HCT116 (cell line): ENCODE measurements at places on chromosomes 2 and 18.

- DNase-seq = no peak
Measured at GRCh38 chr2:9207641-9208311, 1.2 kb downstream of the ASAP2 start.

DNA sequence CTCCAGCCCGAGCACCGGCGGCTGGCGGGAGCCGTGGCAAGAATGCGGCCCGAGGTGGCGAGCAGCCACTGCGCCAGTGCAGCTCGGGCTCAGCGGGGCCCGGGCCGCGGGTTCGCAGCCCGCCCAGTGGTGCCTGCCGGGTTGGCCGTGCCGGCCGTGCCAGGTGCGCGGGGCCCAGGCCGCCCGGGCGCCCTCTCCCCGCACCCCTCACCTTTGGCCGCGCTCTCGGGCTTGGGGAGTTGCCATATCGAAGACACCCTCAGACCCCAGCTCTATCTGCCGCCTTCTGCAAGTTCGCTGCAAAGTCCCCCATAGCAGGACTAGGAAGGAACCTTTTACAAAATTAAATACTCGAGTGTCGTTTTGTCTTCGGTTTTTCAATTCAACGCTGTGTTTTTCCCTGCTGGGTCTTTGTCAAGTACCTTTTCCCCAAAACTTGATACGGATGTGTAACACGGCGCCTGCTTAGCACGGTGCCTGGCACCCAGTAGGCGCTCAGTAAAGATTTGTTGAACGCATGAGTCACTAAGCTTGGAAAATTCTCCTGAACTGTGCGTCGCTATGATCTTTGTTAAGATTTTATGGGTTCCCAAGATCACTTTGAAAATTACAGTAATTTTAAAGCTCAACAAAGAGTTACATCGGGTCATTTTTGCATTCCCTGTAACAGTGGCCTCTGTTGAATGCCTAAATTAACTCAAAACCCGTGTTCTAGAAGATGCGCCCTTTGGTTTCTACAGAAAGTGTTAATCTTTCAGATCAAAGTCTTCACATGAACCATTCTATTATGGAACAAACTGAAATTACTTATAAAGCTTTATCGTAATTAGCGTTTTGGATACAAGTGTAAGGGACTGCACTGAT lies 750 bp downstream of the STRADB start:
- DNase-seq = no peak

DNA sequence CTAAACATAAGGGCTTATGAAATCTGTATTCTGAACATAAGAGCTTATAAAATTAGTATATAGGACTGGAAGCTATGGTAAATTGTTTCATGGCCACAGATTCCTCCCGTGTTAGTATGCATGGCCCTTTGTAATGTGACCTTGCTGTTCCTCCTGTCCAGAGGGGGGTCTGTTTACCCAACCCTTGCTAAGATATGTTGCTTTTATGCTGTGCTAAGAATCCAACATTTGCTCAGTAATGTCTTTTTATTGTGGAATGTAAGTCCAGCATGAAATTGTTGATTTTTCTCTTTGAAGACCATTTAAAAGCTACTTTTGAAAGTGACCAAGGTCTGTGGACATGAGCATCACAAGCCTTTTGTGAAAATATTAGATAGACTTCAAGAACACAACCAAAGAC lies 485.4 kb downstream of the PARD3B start:
- no peak for DNase-seq

GRCh38 chr2:237661799-237662328 lies 34.5 kb downstream of the LRRFIP1 start:
- no peak for DNase-seq

DNA sequence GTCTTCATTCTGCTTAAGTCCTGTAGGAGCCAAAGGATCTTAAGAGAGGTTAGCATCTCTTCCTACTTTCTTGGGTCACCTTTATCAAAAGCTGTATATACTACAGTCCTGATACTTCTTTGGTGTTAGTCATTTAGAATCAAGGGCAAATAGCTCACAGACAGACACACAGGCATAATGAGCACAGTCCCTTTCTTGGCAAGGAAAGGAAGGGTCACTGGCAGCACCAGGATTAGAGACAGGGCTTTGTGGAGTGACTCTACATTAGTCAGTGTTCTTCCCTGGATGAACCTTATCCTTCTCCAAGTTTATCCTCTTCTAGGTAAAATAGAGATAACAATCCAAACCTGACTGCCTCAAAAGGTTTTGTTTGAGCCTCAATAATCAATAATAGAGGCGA lies 40.0 kb upstream of the NCKAP5 start:
- DNase-seq = no peak

DNA sequence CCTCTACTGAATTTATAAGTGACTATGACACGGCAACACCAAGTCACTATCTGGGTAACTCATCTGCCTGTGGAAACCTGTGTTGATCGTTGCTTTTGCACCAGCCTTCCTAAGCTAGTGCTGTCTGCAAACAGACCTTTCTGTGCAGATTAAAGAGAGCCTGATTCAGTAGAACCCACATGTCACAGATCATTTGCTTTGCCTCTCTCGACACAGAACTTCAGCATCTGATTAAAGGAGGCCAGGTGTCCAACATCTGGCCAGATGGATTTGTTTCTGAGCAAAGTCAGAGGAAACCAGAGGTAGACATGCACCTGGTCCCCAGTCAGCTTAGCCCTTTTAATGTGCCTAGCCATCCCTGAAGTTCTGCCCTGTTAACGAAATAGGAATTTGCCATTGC lies 15.0 kb upstream of the TTR start:
- DNase-seq = no peak

DNA sequence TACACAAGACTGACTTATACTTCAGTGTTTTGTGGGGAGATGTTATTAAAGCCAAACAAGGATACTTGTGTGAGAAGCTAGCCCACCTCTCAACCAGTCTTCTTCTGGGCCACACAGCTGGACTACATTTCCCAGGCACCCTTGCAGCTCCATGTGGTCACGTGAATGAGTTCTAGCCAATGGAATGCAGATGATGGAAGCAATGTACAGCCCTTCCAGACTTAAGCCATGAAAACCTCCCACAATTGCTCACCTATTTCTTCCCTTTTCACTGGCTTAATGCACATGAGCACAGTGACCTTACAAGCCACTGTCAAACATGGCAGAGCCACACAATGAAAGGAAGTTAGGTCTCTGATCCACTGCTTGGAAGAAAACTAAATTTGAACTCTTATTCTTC lies 20.4 kb upstream of the FEZ2 start:
- DNase-seq = peak; percentile 81

DNA sequence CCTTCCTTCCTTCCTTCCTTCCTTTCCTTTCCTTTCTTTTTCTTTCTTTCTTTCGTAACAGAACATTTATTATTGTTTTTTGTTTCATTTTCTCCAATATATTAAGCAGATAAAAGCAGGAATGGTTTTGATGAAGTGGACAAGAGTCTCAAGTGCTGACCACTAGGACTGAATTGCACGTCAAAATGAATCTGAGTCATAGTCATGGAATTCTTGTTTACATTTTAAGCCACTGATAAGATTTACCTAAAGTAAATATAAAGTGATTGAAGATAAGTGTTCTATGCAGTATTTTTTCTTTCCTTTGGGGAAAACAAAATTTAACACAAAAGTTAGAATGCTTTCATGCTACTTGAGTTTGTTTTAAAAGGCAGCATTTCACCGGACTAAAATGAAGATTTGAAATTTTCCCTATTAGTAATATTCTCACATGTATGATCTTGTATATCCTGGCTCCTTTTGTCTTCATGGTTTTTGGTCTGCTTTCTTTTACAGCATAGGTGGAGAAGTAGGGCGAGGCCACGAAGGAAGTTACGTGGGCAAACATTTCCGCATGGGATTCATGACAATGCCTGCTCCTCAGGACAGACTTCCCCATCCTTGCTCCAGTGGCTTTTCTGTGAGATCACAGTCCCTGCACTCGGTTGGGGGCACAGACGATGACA lies 113.5 kb downstream of the NYAP2 start:
- DNase-seq = no peak

DNA sequence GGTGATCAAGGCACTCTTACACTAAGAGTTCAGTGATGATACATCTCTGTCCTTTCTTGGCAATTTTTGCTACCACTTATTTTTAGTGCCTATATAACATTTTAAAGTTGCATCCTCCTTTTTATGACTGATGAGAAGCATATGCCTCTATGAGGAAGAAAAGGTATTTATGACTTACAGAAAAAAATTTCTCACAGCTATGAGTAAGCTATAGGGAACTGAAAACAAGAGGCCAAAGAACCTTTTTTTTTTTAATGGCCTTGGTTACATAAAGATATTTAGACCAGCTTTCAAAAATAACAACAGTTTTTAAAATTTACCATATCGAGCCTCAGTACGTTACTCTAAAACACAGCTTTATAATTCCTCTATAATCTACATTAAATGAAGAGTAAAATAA lies 21.3 kb downstream of the MBD5 start:
- no peak for DNase-seq

DNA sequence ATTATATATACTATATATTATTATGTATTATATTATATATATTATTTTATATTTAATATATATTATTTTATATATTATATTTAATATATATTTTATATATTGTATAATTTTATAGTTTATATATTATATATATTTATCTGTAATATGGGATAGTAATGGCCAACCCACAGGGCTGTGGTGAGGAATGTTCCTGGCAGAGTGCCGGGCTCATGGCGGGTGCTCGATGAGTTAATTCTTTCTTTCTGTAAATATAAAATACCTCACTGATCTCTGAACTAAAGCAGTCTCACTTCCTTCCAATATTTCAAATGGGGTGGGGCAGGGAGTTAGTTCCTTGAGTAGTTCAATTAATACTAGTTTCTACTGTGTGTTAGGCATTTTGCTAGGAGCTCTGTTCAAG lies 389.4 kb downstream of the TSN start:
- DNase-seq = no peak

DNA sequence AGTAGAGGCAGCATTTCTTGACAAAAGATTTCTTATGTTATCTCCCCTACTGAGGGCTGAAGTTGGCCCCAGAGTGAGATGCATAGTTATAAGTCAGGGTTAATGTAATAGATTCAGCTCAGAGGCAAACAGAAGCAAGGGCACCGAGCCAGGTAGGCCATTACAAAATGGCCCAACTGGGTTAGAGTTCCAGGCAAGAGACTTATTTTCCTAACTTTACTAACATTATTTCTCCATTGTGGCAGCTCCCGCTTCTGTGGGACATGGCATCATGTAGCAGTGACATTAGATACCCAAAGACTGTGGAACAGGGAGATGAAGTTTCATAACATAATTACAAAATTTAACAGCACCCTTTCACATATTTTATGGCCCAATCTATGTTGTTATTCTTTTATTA lies 27.1 kb downstream of the TSPYL6 start:
- DNase-seq = no peak

- DNase-seq = no peak
Measured at GRCh38 chr18:33184175-33184574, 256.3 kb downstream of the CCDC178 start.

DNA sequence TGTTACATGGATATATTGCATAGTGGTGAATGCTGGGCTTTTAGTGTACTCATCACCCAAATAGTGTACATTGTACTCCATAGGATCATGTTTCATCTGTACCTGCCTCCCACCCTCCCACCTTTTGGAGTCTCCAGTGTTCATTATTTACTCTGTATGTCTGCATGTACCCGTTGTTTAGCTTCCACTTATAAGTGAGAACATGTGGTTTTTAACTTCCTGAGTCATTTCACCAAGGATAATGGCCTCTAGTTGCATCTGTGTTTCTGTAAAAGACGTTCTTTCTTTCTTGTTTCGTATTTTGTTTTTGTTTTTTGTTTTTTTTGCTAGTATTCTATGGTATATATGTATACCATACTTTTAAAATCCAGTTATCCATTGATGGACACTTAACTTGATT lies 107.5 kb downstream of the MSTN start:
- DNase-seq = no peak

GRCh38 chr2:6667326-6667725 lies 198.4 kb downstream of the CMPK2 start:
- no peak for DNase-seq

- DNase-seq = no peak
Measured at GRCh38 chr2:217033186-217033585, 173.3 kb upstream of the TNP1 start.

DNA sequence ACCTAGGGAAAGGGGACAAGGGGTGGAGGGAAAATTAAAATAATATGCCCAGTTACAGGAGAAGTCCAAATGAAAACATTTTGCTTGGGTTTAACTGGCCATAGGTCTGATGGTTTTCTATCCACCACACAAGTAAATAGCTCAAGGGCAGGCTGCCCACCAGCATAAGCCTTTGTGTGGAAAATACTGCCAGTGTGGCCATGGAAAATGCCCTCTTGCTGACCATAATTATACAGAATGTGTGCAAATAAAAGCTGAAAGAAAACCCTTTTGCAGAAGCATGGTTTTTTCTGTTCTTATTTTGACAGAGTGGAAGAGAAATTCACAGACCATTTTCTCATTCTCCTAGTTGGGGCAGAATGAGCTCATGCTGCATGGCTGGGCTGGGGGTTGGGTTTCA lies 111.3 kb upstream of the SIX2 start:
- no peak for DNase-seq

GRCh38 chr2:62216616-62217015 lies 20.7 kb downstream of the B3GNT2 start:
- DNase-seq = no peak

GRCh38 chr2:201852878-201853415 lies 46.6 kb downstream of the CDK15 start:
- no peak for DNase-seq

DNA sequence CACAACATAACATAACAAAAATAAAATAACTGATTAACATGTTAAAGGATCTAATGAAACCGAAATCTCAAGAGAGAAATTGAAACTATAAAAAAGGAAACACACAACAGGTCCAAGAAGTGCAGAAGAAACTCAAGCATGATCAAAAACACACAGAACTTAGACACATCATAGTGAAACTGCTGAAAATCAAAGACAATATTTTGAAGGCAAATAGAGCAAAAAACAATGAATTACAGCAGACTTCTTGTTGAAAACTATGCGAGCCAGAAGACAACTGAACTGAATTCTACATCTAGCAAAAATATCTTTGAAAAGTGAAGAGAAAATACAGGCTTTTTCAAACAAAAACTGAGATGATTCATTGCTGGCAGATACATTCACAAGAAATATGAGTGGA lies 61.3 kb downstream of the UGP2 start:
- no peak for DNase-seq
